ENCODE measurements at places on chromosomes 1 and 21.

DNA sequence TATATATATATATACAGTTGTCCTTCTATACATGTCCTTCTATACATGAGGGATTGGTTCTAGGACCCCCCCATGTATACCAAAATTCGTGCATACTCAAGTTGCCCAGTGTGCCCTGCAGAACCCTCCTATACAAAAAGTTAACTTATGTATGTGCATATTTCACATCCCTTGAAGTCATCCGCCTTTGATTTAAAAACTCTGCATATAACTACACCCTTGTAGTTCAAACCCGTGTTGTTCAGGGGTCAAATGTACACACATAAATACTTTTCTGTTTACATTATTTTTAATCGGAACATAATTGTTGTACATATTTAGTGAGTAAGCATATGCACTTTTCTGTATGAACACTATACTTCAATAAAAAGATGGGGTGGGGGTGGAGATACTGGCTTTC lies 7.7 kb upstream of the ABL2 start:
- no peak for DNase-seq

GRCh38 chr1:160363010-160363409 lies 3.9 kb upstream of the NHLH1 start:
- DNase-seq: no peak

DNA sequence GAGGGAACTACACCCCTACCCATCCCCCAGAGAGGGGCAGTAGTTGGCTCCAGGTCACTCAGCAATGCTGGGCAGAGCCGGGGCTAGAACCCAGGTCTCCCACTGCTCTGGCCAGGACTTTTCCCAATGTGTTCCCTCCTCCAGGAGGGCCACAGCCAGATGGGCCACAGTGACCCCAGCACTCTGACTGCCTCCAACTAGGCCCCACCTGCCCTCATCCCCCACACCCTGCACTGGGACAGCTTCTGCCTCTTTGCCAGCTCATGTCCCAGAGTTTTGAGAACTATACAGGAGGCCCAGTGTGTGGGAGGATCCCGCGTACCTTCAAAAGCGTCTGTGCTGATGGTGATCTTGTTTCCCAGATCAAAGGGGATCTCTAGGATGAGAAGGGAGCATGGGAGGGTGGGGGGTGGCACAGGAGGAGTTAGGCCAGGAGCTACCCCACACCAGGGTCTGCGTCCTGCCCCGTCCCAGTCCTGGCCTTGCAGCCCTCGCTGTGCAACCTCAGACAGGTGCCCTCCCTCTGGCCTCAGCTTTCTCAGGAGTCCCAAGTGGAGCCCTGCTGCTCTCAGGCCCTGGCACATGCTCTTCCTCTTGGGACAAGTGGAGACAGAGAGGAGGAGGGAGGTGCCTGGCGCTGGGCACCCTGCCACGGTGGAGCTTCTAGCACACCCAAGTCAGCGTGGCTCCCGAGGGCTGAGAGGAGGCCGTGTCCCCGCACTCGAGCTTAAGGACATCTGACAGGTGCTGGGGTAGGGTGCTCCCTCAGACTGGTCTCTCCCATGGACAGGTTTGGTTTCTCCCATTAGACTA lies 22.0 kb downstream of the MYOM3 start:
- DNase-seq: no peak

DNA sequence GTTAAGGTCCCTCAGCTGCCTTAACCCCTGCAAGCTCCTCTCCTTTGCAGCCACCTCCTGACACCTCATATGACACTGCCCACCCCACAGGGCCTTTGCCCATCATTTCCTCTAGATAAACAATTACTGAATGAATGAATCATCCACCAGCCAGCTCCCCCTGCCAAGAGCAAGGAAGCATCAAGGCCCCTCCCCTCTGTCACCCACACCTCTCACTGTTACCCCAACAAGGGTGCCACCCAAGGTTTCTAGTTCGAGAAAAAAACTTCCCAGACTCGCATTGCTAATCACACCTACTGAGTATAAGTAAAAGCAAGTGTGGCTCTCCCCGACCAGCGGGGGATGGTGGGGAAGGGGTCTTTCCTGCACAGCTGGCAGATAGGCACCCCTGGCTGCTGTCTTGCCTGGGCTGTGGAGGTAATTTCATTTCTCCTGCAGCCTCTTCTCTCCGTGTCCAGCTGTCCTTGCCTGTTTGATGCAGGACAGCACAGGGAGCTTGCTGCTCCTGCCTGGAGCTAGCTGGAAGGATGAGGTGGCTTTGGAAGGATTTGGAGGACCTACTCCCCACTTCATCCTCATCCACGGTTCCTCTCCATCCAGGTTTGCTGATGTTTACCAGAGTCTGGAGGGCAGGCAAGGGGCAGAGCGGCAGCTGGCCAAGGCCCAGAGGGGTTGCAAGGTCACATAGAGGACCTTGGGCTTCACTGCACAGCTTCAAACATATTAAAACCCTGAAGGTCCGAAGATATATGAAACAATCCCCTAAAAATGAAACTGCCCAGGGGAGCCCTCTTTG lies 33.1 kb upstream of the LBR start:
- no peak for DNase-seq

DNA sequence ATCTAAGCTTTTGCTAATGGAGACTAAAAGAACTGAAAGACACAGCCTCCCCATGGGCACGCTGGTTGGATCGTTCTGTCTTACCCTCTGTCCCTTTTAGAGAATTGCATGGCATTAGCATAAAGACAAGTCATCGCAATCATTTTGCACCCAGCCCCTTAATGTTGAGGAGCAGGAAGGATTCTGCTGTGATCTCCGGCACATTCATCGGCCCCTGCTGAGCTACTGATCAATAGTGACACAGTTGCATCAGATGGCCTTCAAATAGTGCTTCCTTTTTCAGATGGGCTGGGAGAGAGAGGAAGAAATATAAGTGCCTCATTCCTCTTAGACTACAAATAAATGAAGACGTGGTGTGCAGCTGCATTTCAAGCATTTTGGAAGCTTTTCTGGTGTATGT lies 75.4 kb downstream of the NOS1AP start:
- no peak for DNase-seq

- no peak for DNase-seq
Observed at GRCh38 chr1:185961664-185962063, 227.5 kb downstream of the HMCN1 start.

- no peak for DNase-seq
Observed at GRCh38 chr21:18340387-18340942, 63.1 kb downstream of the TMPRSS15 start.

- no peak for DNase-seq
Observed at GRCh38 chr21:40200946-40201345, 333.7 kb downstream of the PCP4 start.

DNA sequence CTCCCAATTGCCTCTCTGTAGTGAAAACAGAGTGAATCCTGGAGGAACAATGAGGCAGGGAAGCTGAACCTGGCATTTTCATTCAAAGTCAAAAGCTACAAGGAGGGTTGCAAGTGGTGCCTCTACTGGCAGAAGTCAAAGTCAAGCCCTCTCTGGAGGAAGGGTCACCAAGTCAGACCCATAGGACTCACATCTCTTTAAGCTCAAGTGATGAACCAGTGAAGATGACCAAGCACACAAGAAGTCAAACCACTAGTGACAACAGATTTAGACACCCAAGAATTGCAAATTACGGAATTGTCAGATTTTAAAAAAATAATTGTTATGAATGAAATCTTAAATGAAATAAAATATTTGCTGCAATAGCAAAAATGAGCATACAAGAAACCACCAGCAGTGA lies 81.1 kb upstream of the ATP1B1 start:
- DNase-seq: no peak

GRCh38 chr1:155253208-155253607 lies 2.1 kb downstream of the ENTREP3 start:
- DNase-seq: no peak

- no peak for DNase-seq
Observed at GRCh38 chr1:37883671-37884070, 24.3 kb upstream of the MTF1 start.

DNA sequence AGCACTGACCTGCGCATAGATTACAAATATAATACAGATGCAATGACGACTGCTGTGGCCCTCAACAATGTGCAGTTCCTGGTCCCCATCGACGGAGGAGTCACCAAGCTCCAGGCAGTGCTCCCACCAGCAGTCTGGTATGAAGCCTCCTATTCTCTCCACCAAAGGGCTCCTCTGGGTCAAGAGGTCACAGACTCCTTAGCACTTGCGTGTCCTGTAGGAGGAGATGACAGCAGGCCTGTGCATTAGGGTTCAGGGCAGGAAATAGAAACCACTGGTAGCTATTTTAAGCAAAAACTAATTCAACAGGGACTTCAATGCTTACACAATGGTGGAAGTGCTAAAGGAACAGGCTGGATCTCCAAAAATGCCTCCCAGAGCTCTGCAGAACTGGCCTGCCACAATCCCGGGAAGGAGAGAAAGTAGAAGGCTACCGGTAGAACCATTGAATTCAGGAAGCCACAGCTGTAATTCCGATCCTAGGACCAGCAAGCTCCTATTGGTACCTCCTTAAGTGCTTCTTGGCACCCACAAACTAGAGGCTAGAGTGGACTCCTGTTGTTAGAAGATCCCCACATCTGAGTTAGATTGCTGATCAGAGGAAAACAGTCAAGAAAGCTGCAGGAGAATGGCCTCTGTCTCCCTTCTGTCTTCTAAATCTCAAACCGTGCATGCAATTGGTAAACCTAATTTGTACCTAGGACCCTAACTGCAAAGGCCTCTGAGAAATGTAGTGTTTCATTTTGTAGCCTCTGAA lies 12.7 kb upstream of the DYNLT5 start:
- no peak for DNase-seq

GRCh38 chr1:19504796-19505692 lies 19.7 kb upstream of the CAPZB start:
- no peak for DNase-seq

DNA sequence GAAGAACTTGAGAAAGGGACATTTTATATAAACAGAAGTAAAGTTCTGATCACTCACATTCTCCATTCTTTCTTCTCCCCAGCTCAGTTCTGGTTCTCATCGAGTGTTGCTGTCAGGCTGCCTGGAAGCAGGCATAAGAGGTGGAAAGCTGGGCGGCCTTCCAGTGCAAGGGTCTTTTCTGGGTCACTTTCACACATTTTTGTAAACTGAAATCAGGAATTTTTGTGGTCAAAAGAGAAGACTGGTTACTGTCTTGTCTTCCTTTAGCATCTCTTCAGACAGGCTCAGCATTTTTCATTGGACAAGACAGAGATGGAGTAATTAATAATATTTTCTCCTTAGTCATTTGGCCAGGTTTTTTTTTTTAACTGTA lies 93.7 kb downstream of the CTH start:
- no peak for DNase-seq

- no peak for DNase-seq
Observed at GRCh38 chr21:42624095-42624790, 29.2 kb upstream of the PDE9A start.

DNA sequence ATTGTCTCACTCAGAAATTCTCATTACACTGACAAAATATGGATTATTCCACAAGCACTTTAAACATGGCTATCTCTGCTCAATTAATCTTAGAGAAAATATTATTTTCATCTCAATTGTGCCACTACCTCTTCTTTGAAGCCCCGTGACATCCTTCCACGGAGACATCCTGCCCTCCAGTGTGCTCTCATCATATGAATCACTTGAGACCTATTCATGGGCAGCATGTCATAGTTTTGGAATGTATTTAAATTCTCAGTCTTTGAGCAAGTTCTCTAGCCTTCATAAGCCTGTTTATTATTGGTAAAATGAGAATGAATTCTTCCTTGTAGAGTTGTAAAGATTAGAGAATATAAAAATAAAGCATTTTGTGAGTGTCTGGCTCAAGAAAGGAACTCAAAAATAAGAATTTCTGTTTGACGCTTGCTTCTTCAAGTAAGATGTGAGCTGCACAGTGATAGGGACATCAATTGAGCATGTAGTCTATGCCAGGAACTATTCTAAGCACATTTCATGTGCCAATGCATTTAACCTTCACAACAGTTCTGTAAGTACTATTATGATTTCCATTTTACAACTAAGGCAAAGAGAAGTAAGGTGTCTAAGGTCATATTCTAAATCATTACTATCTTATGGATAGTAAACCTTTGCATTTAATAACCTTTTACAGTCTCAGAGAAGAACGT lies 557.4 kb upstream of the ZRANB2 start:
- no peak for DNase-seq

GRCh38 chr1:97918961-97919360 lies 1.9 kb downstream of the DPYD start:
- no peak for DNase-seq

DNA sequence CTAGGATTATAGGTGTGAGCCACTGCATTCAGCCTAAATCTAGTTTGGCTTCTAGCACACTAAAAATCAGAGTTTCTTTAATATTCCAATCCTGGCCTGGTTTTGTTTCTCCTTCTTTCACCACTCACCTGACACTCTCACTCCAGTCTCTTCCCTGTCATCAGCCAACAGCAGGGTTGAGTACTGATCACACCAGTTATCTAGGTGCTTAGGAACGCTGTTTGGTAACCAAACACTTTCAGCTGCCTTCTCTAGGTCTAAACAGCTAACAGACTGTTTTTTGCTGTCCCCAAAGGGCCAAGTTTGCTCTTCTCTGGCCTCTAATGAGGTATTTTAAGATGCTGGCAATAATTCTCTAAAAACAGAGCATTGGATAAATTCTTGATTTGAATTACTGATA lies 17.7 kb upstream of the FRRS1 start:
- DNase-seq: no peak

DNA sequence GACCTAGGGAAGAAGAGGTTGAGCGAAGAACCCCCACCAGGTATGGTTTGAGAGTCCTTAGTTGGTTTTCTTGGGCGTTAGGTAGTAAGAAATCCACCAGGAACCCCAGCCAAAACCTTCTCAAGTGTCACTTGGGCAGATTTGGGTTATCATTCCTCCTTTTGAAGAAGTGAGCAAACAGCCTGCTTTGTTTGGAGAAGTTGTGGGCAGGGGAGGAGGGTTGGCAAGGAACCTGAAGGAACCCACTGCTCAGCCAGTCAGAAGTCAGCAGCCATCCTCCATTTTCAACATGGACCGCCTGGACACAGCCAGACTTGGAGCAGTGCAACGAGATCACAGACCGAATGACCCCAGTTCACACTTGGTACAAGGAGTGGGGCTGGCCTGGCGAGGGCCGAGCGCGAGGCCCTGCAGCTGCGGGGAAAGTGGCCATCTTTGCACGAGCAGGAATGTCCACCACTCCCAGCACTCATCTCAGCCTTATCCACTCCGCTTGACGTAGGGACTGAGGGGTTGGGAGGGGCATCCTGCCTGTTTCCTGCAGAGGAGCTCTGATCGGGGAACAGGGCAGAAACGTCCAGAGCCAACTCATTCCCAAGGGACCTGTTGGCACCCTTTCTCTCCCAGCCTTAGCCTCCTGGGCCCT lies 7.2 kb downstream of the ADPRS start:
- DNase-seq: no peak

DNA sequence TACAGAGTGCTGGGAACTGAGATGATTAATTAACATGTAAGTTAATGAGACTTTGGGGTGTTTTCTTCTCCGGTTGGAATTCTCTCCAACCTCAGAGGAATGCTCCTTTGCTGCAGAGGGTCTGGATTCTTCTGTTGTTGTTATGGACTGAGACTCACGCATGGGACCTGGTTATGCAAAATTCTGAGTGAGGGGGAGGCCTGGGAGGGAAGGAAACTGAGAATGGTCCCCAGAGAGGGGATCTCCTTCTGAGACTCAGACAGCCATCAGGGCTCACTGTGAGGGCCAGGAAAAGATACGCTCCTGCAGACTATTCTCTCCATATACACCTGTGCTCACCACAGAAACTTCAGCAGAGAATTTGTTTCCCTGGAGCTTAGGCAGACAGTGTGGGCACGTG lies 56.3 kb downstream of the HTR6 start:
- DNase-seq: no peak

- DNase-seq: no peak
Observed at GRCh38 chr1:202745323-202745888, 35.2 kb upstream of the SYT2 start.

Measured in stimulated activated CD4-positive, alpha-beta T cell treated with anti-CD3 and anti-CD28 coated beads, Interleukin-1b, Interleukin-23, amount 100 ng/mL, for 1 hour (primary cell).